ENCODE measurements at places on chromosomes 5 and 9.
A peak's percentile ranks its signal among the peaks of the same experiment; 100 is the strongest.

GRCh38 chr9:97039514-97039860, 545 bp upstream of the CTSV start:
- DNase-seq: peak; percentile 38

DNA sequence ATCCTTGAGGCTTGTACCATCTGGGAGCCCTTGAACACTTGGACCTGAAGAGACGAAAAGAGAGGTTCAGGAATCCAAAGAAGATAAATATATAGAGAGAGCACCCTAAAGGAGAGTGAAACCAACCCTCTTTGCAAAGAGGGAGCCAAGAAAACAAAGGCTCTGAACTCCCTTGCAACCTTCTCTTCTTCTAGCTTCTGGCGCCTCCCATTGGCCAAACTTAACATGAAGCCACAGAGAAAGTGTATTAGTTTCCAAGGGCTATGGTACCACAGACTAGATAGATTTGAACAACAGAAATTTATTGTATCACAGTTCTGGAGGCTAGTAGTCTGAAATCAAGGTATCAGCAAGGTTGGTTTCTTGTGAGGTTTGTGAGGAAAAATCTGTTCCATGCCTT, 175.1 kb downstream of the HCN1 start:
- peak; percentile 78 for DNase-seq

GRCh38 chr9:135060461-135061116, 26.9 kb upstream of the OLFM1 start:
- DNase-seq: peak; percentile 6

DNA sequence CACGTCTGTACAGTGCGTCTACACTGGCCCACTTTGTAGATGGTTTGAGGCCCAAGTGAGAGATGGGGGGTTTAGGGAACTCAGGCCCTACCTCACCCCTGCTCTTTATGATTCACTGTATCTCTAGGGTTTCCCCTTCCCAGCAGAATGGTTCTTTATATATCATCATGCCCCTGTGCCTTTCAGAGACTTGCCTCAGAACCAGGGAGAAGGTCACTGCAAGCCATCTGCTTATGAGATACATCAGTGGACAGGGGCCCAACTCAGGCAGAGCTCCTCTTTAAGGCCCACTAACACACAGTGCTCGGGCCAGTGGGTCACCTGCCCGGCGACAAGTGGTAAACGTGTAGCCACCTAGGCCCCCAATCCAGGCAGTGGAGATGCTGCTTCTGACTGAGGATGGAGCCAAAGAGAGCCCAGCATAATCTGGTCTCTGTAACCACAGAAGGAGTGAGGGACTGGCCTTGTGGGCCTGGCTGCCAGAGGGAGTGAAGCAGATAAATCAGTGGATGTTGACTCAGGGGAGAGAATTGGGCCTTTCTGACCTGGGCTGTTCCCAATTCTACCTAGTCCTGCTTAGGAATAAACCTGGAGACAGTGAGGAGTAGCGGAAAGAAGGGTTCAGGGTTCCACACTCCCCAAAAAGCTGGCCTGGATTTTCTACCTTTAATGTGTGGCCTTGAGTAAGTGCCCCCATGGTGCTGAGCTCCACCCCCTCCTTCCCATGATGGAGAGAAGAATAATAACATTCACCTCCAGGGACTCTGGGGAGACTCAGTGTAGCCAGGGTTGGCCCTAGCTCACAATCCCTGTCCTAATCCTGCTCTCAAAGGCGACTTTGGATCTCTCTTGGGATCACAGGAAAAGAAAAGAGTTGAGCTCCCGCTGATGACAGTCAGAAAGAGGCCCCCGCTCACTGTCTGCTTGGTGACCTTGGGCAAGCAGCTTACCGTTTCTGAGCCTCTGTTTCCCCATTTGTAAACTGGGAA, 2.8 kb upstream of the DUSP1 start:
- DNase-seq: no peak

DNA sequence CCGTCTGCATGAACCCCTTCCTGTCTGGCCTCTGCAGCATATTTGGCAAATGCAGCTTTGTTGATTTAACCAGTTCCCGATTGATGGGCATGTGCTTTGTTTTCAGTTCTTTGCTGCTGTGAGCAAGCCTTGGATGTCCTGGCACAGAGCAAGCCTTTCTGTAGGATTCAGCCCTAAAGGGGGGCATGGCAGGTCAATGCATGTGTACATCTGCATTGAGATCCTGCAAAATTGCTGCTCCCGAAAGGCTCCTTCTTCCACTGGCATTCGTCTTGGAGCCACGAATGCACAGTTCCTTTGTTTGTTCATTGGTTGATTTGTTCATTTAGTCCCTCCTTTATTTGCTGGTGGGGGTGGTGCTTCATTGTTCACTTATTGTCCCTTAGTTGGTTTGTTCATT, 34.8 kb downstream of the COL5A1 start:
- DNase-seq: no peak

GRCh38 chr5:175657593-175658271, at the start of gene HRH2:
Gene HRH2 (plus strand): TSS chr5:175658071. CDS start chr5:175683234, 25,163 bp downstream.
- no peak for DNase-seq

DNA sequence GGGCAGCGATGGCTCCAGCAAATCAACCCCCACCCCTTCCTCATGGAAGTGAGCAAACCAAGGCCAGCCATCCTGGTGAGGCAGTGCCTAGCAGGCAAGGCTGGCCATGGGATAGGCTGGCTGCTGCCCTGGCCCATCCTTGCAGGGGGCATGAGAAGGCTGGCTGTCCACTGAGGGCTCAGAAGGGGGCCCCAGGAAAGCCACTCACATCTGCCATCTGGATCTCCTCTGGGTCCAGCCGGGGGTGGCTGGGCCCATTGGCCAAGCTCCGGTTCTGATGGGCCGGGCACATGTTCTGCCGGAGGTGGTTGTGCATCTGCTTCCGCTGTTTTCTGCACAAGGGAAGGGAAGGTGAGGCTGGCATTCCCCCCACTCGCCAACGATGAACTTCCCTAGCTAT, 57.1 kb downstream of the PSD2 start:
- DNase-seq: no peak

- no peak for DNase-seq
These were observed 98.5 kb downstream of the NR3C1 start for GRCh38 chr5:143304836-143305475.

DNA sequence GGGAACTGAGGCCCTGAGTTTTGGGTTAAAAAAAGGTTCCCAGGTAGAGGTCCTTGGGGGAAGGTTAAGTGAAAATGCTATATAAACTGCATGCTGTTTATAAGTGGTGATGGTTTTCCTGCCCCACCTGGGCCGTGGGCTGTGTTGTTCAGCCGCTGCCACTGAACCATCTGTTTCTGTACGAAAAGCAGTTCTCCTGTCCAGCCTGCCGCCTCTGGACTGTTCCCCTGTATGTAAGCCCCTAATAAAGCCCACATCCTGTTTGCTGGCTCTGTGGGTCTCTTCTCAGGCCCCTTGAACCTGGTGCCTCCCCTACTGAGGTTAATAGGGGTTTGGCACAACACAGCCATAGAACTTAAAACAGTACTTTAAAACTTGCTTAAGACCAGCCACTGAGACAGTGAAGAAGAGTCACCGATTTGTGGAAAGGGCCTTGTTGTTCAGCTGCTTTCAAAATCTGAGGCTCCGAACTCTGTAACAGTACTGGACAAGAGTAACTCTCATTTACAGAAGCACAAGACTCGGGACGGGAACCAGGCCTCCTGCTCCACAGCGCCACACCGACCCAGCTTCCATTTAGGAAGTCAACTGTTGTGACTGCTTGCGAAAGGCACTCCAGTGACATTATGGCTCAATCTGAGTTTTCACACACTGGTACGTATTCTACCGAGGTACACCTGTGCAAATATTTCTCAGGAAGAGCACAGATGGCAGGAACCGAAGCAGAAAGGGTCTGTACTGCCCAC, 192.5 kb downstream of the CDK5RAP2 start:
- no peak for DNase-seq

GRCh38 chr9:35774907-35775635, 16.3 kb upstream of the NPR2 start:
- no peak for DNase-seq

DNA sequence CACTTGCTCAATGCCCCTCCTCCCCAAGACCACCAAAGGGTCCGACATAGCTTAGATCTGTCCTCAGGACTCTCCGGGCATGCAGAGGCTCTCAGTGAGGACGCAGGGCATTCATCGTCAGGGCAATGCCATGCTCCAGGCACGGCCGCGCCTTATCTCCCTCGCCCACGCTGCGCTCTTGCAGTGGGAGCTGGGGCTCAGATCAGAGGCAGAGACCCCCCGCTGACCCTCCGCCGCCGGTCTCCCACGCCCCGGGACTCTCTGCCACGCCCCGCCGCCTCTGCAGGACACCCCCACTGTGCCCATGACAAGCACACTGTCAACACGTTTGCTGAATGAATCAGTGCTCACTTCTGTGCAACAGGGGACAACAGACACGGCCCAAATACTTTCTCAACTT, 140.7 kb downstream of the ADAMTS2 start:
- DNase-seq: no peak

DNA sequence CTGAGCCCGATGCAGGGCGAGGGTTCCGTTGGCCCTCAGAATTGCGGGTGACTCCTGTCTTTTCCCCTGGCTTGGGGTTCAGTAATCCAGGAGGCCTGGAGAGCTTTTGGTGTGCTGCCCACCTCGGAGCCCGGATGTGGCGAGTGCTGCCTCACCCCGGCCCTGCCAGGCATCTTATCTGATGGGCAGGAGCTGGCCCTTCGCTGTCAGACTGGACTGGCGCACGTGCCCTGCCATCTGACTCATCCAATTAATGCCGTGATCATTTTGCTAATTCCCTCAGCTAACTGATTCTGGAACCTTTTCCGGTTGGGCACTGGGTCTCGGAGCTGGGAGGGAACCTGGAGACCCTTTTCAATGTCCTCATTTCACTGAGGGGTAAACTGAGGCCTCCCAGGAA, 34.6 kb downstream of the RXRA start:
- peak; percentile 78 for DNase-seq

GRCh38 chr5:124912638-124913328, 166.3 kb upstream of the ZNF608 start:
- DNase-seq: no peak

- no peak for DNase-seq
These were observed 53.7 kb downstream of the ZNF618 start for GRCh38 chr9:113929634-113930389.

DNA sequence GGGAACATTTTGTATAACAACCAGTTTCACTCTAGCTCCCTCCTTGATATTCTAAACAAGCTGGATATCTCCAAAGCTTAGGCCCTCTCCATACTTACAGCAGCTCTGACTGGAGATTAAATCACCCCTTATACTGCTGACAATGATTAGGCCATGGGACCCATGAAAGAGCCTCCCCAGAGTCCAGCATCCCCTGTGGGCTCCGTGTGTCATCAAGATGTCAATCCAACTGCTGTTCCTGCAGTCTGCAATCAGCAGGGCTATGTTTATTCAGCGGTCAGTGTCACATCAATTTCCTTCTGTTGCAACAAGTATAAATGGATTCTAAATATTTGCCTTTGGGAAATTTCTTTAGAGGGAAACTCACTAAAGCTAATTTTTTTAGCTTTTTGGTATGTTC, 26.6 kb downstream of the PCDHAC2 start:
- DNase-seq: no peak

GRCh38 chr9:95588724-95589588, 72.2 kb upstream of the PTCH1 start:
- no peak for DNase-seq

GRCh38 chr9:4065054-4065453, 234.8 kb downstream of the GLIS3 start:
- no peak for DNase-seq

DNA sequence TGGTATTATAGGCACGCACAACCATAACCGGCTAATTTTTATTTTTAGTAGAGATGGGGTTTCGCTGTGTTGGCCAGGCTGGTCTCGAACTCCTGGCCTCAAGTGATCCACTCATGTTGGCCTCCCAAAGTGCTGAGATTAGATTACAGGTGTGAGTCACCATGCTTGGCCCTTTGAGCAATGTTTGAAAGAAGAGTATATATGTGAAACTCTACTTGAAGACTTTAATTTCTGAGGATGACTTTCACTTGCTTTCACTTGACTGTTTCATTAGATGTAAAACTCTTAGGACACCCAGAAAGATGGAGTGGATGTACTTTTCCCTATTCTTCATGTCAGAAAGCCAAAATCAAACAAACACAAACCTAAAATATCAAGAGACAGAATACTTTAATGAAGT, 43.8 kb upstream of the GAS1 start:
- DNase-seq: no peak

GRCh38 chr5:134143431-134143830, 28.9 kb downstream of the TCF7 start:
- peak; percentile 5 for DNase-seq

DNA sequence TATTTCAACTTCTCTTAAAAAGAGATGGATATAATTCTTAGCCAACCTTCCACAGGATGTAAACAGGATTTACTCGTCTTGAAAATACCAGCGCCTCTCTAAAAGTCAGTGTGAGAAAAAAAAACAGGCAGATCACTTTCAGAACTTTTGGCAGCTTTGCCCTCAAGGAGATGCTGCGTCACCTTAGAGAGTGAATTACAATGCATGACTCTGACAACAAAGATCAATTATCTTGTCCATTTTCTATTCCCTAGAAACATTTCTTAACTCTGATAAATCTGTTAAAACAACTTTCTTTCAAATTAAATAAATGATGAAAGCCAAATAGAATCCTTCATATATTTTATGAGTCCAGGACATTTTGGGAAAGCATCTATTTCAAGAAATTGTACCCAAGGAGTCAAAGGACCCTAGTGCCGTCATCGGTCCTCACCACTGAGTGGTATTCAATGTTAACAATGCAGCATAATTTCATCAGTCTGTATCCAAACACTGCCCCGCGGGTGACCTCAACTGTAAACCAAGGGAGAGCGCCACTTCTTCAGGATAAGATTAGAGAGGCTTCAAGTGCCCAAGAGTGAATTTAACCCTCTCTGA, 536.0 kb downstream of the PDE4D start:
- DNase-seq: no peak

DNA sequence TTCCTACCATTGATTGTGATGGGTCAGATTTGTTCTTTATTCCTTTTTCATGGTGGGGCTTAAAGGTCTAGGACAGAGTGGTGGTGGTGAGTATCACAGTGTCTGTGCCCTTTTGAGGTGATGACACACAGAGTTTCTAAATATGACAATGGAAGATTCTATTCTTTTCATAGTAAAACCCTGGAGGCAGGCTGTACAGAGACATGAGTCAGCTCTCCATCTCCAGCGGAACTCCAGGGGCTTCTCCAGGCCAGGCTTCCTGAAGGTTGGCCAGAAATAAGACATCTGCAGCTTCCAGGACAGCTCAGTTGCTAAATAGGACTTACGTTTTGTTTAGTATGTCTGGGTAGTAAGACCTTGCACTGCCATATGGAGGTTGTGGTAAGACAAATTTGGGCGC, 229.5 kb downstream of the CD180 start:
- no peak for DNase-seq

GRCh38 chr5:134524826-134525682, at the start of gene JADE2:
Gene JADE2 (plus strand): TSS chr5:134525670. CDS start chr5:134535858, 10,188 bp downstream.
- DNase-seq: peak; percentile 77

- DNase-seq: no peak
These were observed 41.7 kb upstream of the LRRC19 start for GRCh38 chr9:27047136-27047535.

- no peak for DNase-seq
These were observed 433.9 kb downstream of the BNC2 start for GRCh38 chr9:16436545-16436944.

DNA sequence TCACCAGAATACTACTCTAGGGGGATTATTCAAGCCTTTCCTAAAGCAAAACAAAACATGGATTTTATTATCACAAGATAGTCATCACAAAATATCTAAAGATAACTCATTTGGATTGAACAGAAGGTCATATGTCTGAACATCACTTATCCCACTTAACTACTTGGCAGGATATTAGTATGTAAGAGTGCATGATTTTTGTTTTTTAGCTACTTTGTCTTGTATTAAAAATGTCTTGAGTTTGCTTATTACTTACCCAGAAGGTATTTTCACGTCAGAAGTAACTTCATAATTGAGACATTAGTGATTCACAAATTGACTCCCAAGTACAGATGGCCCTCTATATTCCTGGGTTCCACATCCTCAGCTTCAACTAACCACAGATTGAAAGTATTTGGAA, 113.8 kb downstream of the TLE4 start:
- DNase-seq: no peak
